C1 segment of cervical spinal cord (tissue), 14 donors: ENCODE measurements at places on chromosomes 1 and 21.
A peak's percentile ranks its signal among the peaks of the same experiment; 100 is the strongest.

DNA sequence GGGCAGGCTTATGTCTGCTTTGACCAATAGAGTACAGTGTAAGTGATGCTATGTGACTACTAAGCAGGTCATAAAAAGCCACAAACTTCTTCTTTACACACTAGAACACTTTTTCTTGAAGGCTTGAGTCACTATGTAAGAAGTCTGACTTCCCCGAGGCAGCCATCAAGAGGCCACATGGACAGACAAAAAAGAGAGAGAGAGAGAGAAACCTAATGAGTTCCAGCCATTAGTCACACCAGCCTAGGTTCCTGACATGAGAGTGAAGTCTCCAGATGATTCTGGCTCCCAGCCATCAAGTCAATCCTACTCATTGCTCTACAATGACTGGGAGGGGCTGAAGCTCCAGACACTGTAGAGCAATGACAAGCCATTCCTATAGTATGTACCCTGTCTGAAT is 101.4 kb downstream of the LHX9 start:
- DNase-seq = no peak

DNA sequence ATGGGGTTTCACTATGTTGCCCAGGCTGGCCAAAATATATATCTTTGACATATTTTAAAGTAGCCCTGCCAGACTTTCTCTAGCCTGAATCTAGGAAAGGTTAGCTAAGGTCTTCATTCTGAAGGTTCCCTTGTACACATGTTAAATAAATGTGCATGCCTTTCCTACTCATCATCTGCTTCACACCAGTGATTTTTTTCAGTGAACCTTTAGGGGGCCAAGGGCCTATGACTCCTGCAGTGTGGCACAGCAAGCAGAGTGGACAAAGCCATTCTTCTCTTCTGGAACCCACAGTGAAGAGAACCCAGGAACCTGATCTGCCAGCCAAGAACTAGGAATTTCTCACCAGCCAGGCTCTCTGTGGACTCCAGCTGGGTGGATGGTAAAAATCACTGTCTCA is 22.9 kb downstream of the CBR1 start:
- DNase-seq = no peak

DNA sequence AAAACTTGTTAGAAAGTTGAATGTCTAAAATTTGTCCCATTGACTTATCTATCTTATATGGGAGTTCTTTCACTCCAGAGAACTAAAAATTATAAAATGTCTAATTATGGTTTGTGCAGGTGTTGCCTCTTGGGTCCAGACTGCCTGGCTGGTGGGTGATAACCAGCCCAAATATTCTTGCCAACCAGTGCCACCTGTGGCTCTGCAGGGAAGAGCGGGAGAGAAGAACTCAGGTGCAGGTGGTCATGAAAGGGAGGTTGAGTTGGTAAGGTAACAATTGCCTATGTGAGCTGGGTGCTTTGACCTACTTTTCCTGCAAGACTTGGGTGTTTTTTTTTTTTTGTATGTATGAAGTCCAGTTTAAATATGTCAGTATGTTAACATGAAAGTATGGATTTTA is 10.2 kb downstream of the RPS6KC1 start:
- DNase-seq = no peak

GRCh38 chr1:183806675-183807074 is 1.8 kb downstream of the RGL1 start:
- no peak for DNase-seq

DNA sequence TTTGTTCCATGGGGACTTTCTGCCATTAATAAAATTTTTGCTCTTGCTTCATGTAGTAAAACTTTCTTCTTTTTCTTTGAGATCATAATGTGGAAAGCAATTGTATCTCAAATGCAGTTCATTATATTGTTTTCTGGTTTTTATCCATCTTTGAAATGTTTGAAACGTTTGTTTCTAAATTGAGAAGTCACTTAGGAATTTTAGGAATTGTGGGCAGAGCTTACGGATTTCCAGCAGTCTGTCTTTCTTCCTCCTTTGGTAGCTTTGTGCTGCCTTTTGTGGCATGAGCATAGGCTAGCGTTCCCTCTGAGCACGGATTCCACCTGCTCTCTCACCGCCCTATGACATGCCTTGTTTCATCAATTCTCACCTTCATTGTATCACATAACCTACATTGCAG is 2.9 kb upstream of the ST6GALNAC5 start:
- no peak for DNase-seq

GRCh38 chr1:1157426-1157913 is 16.2 kb upstream of the TTLL10 start:
- peak; percentile 79 for DNase-seq

DNA sequence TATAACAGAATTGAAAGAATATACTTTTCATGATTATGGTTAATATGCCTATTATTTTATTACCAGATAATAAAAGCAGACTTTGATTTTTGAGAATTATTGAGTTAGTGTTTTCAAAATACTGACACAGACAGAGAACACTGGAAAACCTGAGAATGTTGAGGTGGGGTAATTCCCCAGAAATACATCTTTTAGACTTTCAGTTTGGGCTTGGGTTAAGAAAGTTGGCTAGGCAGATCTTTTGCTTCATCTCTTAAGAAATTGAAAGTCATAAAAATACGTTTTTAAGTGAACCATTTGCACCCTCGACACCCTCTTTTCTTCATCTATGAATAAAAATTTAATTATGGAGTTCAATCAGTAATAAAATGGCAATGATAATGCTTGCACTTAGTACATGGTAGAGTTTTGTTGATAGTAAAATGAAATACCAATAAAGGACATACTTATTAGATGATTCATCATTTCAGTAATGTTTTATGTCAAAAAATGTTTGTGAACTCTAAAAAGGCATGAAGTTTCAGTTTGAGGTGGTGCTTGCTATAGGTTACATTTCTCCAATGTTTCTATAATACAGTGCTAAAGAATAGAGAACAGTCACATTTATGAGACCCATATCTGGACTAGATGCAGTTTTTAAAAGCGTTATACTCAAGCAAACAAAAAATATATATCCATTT is 1.9 kb upstream of the SAMSN1 start:
- DNase-seq = no peak

GRCh38 chr1:50705041-50705440 is 255.0 kb downstream of the FAF1 start:
- DNase-seq = no peak

DNA sequence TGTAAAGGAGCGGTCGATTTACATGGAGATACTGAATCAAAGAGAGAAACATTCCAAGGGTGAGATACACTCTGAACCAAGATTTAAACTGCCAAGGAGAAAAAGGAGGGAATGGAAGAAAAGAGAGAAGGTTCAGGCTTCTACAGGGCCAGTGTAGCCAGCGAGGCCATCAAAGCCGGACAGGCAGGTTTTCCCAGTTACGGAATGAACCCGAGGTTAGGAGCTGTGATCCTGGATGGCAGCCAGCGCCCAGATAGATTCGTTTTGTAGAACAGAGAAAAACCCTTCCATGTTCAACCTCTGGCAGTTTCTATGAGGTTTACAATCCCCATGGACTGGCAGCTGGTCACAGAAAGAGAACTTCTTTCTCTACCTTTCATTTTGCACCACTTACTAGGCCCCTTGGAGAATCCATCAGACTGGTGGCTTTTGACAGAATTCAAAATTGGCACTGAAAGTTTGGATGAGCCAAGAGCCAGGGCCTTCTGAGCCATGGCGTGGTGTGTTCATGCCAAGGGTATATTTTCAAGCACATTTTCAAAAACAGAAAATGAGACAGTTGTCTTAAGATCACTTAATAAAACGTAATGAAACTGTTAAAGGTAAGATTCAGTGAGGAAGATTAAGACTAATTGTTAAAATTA is 171.5 kb downstream of the RUNX1 start:
- DNase-seq = no peak

GRCh38 chr1:63742526-63742925 is 31.3 kb upstream of the ROR1 start:
- DNase-seq = no peak

GRCh38 chr1:49435291-49435690 is 588.5 kb downstream of the AGBL4 start:
- no peak for DNase-seq

DNA sequence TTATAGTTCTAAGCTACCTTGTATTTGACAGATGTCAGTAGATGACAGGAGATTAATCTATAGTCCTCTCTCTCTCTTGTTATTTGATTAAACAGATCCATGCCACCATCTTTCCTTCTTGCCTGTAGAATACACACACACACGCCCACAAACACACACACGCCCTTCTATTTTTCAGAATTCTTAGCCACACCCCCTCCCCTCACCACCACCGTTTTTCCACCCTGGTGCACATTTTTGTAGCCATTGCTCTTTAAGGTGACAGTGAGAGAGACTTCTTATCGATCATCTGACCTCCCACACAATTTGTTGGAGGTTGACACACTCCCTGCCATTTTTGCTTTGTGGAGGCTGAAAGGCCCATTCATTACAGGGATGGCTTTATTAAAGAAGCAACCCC is 123.2 kb downstream of the NTNG1 start:
- no peak for DNase-seq

GRCh38 chr1:60036856-60037460 is 36.6 kb downstream of the C1orf87 start:
- DNase-seq = no peak

GRCh38 chr21:16583556-16583955 is 853.8 kb downstream of the USP25 start:
- no peak for DNase-seq

- no peak for DNase-seq
These were observed 161.7 kb downstream of the FASLG start for GRCh38 chr1:172820475-172821158.

GRCh38 chr1:189220750-189221149 is 1256.9 kb downstream of the BRINP3 start:
- DNase-seq = no peak

GRCh38 chr1:1357871-1358432 is 403 bp downstream of the MXRA8 start:
- no peak for DNase-seq

DNA sequence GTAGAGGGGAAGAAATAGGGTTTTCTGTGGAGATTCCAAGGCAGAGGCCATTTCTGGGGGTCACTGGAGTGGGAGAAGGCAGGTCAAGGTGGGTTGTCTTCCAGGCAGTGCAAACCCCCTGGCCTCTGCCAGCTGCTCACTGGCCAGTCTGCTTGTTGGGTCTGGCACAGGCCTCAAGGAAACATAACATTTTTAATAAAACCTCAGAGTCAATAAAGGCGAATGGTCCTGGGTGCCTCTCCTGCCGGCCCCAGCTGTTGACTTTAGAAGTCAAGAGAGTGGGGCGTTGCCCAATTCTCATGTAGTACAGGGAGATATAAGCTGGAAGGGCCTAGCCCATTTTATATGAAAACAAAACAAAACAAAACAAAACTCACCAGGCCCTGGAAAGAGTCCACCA is 36.6 kb downstream of the RUNX3 start:
- DNase-seq = no peak

DNA sequence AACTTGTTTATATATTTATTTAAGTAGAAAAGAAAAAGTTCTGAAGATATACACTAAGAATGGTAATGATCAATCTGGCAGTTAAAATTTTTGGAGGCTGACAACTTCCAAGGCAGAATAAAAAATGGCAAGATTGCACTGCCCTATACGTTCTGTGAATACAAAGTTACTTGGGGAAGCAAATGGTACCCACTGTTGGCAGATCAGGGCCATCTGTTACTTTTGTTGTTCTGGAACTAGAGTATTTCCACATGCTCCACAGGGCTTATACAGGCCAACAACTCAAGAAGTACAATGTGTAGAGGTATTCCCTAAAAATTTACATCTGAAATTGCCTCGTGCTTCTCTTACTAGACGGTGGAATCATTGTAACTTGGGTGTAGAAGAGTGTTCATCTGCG is 53.2 kb downstream of the AHCTF1 start:
- DNase-seq = no peak

DNA sequence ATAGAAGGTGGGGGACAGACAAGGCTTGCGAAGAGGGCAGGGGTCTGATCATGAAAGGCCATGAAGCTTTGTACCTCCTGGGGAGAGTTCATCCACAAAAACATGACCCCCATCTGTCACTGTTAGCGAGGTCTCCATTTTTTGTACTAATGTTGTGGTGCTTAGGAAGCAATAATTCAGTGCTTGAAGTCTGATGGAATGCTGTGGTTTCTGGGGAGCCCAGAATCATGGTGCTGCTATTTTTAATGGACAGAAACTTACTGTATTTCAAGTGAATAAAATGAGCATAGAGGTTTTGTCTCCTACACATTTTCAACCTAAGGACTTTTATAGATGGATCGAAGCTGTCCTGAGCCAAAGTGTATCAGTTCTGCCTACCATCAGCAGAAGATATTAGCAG is 28.2 kb upstream of the RGL1 start:
- no peak for DNase-seq

- DNase-seq = no peak
These were observed 9.7 kb upstream of the PRDX6 start for GRCh38 chr1:173467426-173467825.

- no peak for DNase-seq
These were observed 97.2 kb downstream of the ACTL8 start for GRCh38 chr1:17852383-17852782.

DNA sequence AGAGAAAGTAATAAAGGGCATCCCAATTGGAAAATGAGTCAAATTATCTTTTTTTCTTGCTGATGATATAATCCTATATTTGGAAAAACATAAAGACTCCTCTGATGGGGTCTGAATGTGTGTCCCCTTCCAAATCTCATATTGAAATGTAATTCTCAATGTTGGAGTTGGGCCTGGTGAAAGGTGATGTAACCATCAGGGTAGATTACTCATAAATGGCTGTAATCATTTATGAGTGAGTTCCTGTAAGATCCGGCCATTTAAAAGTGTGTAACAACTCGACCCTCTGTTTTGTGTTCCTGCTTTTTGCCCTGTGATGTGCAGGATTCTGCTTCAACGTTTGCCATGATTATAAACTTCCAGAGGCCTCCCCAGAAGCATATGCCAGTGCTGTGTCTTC is 44.3 kb upstream of the MAP1LC3C start:
- no peak for DNase-seq

- DNase-seq = no peak
These were observed 353.5 kb downstream of the ST6GALNAC3 start for GRCh38 chr1:76428028-76428427.

DNA sequence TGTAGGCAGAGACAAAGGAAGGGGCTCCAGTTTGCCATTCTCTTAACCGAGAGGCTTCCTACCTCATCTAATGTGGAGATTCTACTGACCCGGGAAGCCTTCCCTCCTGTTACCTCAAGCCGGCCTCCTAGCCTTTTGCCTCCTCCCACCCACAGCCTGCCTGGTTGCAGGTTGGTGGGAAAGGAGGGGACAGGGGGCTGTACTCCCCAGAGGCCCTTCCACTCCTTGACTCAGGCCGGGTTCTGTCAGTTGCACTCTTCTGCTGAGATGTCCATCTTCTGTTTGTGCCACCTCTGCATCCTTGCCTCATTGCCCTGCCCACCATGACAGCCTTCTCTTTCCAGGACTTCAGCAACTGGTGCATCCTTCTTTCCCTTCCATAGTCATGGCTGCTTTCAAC is 98.0 kb upstream of the SLC44A3 start:
- no peak for DNase-seq

GRCh38 chr1:226937940-226938725 is 2.0 kb upstream of the COQ8A start:
- DNase-seq = no peak

GRCh38 chr1:39819091-39819812 is 30.6 kb upstream of the BMP8B start:
- DNase-seq = no peak

GRCh38 chr1:85047472-85048295 is 616 bp downstream of the MCOLN3 start:
- DNase-seq = no peak
